LHCN-M2 (cell line): ENCODE measurements at places on chromosomes 3 and 15. TPM values are rescaled to one million over a fixed set of nuclear protein-coding genes. Genes with fewer than 3 reads are reported as not detected.

Gene HTR3D
- not detected in 2 replicates for total RNA-seq

Gene MORC1
- total RNA-seq = not detected in 2 replicates

Gene IL12A
- total RNA-seq = 1.4 and 11.3 TPM in 2 replicates

Gene SLC30A4
- 4.7 and 6.7 TPM in 2 replicates for total RNA-seq

Gene THBS1
- 2,731 and 2,850 TPM in 2 replicates for total RNA-seq

Gene TMEM45A
- 36.3 and 38.8 TPM in 2 replicates for total RNA-seq

Gene FBXL22
- total RNA-seq = 0.23 TPM in 1 of 2 replicates, not detected in the other

Gene ZPLD1
- 1.1 and 1.2 TPM in 2 replicates for total RNA-seq

Gene CCDC33
- total RNA-seq = not detected in 2 replicates

Gene NUDT16
- 15.0 and 15.3 TPM in 2 replicates for total RNA-seq

Gene CPLX3
- total RNA-seq = not detected in 2 replicates

Gene EIF4E3
- 0.06 and 0.11 TPM in 2 replicates for total RNA-seq

Gene GP9
- total RNA-seq = not detected in 2 replicates

Gene NPAP1
- total RNA-seq = not detected in 2 replicates

Gene CLDN18
- 0.06 TPM in 1 of 2 replicates, not detected in the other for total RNA-seq

Gene ALDH1A3
- 0.06 and 0.11 TPM in 2 replicates for total RNA-seq

Gene CCRL2
- 5.3 and 5.4 TPM in 2 replicates for total RNA-seq

Gene IL17RD
- 0.51 and 0.92 TPM in 2 replicates for total RNA-seq

Gene SORD
- total RNA-seq = 44.3 and 67.6 TPM in 2 replicates

Gene POLG
- total RNA-seq = 57.8 and 58.8 TPM in 2 replicates

Gene MASP1
- not detected in 2 replicates for total RNA-seq

Gene UBL7
- total RNA-seq = 83.4 and 104 TPM in 2 replicates

Gene NDN
- total RNA-seq = 31.4 and 33.6 TPM in 2 replicates

Gene THOC7
- 64.6 and 67.8 TPM in 2 replicates for total RNA-seq

Gene GOLGA6A
- total RNA-seq = not detected in 2 replicates

Gene MAN2C1
- 85.2 and 91.5 TPM in 2 replicates for total RNA-seq

Gene GOLGA8J
- not detected in 2 replicates for total RNA-seq

Gene SATB1
- total RNA-seq = 0.64 and 2.6 TPM in 2 replicates
